ENCODE measurements at places on chromosomes 7 and 10.

DNA sequence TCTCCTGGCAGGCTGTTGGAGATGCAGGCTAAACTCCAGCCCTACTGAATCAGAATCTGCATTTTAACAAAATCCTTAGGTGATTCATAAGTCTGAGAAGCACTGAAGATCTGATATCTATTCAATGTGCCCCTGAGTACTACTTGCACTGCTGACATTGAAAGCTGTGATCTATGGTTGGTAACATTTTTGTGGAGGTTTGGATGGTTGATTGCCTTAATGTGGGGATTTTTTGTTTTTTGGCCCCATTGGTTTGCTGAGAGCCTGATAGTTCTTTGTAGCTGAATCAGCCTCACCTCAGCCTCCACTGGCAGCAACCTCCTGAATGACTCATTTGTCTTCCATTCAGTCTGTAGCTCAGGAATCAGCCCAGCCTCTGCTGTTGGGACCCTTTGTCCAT lies 14.7 kb upstream of the LRRN3 start:
- no peaks in the 10 kb centered on the region for H3K27me3 ChIP-seq
- no peaks in the 10 kb centered on the region for H3K4me1 ChIP-seq
- DNase-seq, result no peak
- H3K27ac ChIP-seq, result no peak overlapping the region
- H3K36me3 ChIP-seq, result no peaks in the 10 kb centered on the region
- H3K4me3 ChIP-seq, result no peak overlapping the region

DNA sequence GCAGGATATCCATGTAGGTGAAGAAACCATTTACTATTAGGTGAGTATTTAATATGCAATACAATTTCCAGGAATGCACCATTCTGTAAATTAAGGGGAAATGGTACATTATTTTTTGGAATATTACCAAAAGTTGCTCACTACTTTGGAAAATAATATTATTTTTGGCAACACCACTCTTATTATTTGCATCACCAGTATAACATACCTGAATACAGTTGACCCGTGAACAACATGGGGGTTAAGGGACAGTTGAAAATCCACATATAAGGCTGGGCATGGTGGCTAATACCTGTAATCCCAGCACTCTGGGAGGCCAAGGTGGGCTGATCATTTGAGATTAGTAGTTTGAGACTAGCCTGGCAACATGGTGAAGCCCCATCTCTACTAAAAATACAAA lies 21.2 kb upstream of the FHIP2A start:
- no peak overlapping the region for H3K4me3 ChIP-seq
- H3K36me3 ChIP-seq, result no peaks in the 10 kb centered on the region
- H3K27me3 ChIP-seq, result no peaks in the 10 kb centered on the region
- no peaks in the 10 kb centered on the region for H3K4me1 ChIP-seq
- DNase-seq, result no peak
- no peak overlapping the region for H3K27ac ChIP-seq

- H3K36me3 ChIP-seq, result no peaks in the 10 kb centered on the region
- no peak overlapping the region for H3K27ac ChIP-seq
Observed at GRCh38 chr7:156616269-156617202, 24.0 kb upstream of the RNF32 start.

DNA sequence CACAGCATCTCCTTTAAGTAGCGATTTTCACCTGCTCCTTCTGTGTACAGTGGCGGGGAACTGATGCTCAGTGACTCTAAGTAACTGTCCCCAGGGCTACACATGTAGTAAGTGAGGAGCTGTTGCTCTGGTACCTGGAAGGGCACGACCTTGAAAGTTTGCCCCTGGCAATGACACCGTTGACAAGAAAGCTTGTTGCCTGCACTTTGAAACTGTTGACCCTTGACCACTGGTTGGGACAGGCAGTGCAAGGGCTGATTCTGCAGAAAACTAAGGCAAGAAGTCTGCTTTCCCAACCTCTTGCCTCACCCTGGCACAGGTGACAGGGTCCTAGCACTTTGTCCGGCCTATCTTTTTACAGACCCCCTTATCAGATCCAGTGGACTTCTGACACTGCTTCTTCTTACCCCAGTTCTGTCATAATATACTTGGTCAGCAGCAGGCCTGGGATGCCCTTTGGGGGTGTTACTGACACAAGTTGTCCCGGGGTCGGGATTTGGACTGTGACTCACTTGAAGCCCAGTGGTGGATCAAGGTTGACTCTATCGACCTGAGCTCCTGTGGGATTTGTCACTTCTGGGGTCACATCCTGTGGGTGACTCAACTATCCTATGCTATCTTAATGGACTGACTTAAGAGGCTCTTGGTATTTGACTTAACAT lies 5.8 kb downstream of the ACSL5 start:
- no peak overlapping the region for H3K4me3 ChIP-seq
- H3K36me3 ChIP-seq, result peaks cover 33% of the 10 kb centered on the region
- H3K27ac ChIP-seq, result no peak overlapping the region
- peaks cover 27% of the 10 kb centered on the region for H3K4me1 ChIP-seq
- peak; percentile 60 for DNase-seq
- no peaks in the 10 kb centered on the region for H3K27me3 ChIP-seq

- H3K4me3 ChIP-seq, result no peak overlapping the region
- no peak overlapping the region for H3K27ac ChIP-seq
- H3K36me3 ChIP-seq, result no peaks in the 10 kb centered on the region
Observed at GRCh38 chr7:158281441-158281840, 306.2 kb downstream of the PTPRN2 start.

GRCh38 chr7:127713758-127714157 lies 61.8 kb downstream of the SND1 start:
- H3K27ac ChIP-seq, result no peak overlapping the region
- no peak overlapping the region for H3K4me3 ChIP-seq
- H3K27me3 ChIP-seq, result no peaks in the 10 kb centered on the region
- H3K36me3 ChIP-seq, result peaks cover 58% of the 10 kb centered on the region
- no peak for DNase-seq

GRCh38 chr10:131647789-131648188 lies 253.0 kb upstream of the PPP2R2D start:
- no peaks in the 10 kb centered on the region for H3K4me1 ChIP-seq
- no peak for DNase-seq
- H3K36me3 ChIP-seq, result no peaks in the 10 kb centered on the region
- no peak overlapping the region for H3K4me3 ChIP-seq
- no peaks in the 10 kb centered on the region for H3K27me3 ChIP-seq

DNA sequence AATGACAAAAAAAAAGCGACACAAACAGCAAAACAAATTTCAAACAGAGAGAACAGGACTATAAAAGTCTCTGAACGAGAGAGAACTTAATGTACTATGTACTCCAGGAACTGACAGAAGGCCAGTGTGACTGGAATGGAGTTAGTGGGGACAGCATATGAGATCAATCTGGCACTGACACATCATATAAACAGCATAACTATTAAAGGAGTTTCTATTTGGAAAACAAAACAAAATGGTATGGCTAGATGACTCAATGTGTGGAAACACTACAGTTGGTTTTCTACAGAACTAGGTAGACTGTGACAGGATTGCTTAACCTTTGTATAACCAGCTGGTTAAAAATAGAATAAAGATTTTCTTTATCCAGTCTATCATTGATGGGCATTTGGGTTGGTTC lies 232.9 kb upstream of the KAT6B start:
- H3K27ac ChIP-seq, result no peak overlapping the region
- H3K4me1 ChIP-seq, result no peaks in the 10 kb centered on the region
- H3K27me3 ChIP-seq, result no peaks in the 10 kb centered on the region
- peaks cover 6% of the 10 kb centered on the region for H3K36me3 ChIP-seq

GRCh38 chr10:27558612-27559020 lies 54.5 kb downstream of the RAB18 start:
- H3K27ac ChIP-seq, result no peak overlapping the region
- no peak overlapping the region for H3K4me3 ChIP-seq
- H3K27me3 ChIP-seq, result no peaks in the 10 kb centered on the region
- no peaks in the 10 kb centered on the region for H3K4me1 ChIP-seq
- DNase-seq, result peak; percentile 46

DNA sequence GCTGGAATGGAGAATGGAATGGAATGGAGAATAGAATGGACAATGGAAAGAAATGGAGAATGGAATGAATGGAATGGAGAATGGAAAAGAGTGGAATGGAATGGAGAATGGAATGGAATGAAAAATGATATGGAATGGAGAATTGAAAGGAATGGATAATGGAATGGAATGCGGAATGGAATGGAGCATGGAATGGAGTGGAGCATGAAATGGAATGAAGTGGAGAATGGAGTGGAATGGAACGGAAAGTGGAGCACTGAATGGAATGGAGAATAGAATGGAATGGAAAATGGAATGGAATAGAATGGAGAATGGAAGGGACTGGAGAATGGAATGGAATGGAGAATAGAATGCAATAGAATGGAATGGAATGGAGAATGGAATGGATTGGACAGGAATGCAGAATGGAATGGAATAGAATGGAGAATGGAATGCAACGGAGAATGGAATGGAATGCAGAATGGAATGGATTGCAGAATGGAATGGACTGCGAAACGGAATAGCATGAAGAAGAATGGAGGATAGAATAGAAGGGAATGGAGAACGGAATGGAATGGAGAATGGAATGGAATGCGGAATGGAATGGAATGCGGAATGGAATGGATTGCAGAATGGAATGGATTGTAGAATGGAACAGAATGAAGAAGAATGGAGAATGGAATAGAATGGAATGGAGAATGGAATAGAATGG lies 89.4 kb downstream of the NSUN6 start:
- H3K27ac ChIP-seq, result no peak overlapping the region
- no peaks in the 10 kb centered on the region for H3K36me3 ChIP-seq
- H3K4me1 ChIP-seq, result no peaks in the 10 kb centered on the region
- no peak overlapping the region for H3K4me3 ChIP-seq

Measured in CD14-positive monocyte (primary cell).